ENCODE measurements at places on chromosomes 12 and 14.

- DNase-seq = peak; percentile 54
Observed at GRCh38 chr12:12890543-12891079, 751 bp upstream of the GPRC5A start.

DNA sequence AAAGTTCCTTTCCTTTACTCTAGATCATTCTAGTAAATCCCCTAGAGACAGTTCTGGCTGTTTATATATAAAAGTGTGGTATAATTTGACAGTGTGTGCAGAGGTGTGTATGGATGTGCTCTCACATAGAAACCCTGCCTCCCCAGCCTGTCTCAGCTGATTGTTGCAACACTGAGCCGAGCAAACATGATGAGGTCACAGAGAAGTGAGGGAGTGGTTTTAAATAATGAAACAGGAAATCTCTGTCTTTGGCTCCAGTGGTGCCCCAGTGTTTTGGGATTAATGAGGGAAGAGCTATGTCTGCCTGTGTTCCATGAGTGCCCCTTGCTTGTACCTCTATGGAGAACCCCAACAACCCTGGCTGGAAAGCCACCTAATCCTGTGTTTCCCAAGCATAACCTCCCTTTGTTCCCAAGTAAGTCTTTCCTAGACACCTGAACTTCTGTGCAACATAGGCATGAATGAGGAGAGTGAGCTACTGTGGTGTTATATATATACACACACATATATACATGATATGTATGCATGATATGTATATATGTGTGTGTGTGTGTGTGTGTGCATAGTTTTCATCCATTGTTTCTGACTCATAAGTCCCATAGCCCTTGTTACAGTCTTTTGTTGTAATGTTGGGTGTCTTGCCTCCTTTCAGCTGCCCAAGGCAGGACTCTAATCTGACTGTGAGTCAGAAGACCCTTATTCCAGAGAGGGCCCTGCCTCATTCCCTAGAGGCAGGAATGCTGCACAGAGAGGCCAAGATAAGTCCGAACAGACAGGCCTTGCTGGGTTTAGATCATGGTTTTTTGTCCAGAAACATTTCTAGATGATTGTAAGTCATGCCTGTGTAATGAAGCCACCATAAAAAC is 18.0 kb downstream of the TRAF3 start:
- DNase-seq = peak; percentile 26

DNA sequence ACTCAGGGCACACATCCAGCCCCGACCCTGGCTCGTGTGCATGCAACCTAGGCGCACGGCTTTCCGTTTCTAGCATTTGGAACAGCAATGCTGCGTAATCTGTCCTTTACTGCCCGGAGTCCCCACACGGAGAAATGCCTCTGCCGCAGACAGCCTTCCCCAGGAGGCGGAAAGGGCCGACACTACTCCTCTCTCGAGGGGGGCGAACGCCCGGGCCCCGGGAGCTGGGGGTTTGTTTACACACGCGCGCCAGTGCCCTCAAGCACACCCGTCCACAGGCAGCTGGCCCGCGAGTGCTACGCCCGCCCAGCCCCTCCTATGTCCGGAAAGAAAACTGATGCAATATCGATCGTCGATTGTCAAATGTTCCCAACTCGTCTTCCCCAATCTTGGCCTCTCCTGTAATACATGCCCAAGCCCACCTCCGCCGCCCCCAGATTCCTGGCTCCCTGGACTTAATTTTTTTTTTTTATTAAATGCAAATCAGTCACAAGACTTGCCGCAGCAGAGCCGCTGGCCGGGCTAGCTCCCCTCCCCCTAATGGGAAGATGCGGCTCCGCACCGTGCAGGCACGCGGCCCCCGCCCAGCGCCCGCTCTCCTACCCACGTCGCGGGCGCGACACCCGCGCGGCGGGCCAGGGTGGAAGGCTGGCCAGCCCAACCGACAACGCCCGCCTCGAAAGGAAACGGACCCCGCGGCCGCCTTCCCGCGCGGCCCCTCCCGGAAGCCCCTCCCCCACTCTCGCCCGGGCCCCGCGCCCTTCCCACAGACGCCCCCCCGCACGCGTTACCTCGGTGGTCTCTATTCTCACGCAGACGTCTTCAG is 642 bp downstream of the SLC38A2 start:
- DNase-seq = peak; percentile 67

DNA sequence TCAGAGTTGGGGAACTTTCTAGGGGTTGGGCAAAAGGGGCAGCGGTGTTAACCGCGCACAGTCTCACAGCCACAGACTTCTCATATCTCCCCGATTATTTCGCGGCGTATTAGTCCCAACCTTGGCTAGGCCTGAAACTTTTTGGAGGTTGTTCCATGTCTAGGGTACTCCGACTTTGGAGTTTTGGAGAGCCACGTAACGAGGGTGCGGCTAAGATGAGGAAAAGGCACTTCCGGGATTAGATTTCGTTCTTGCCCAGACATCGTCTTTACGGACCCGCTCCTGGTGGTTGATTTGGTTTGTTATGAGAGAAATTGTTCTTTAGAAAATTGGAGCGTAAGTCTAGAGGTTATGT is 513 bp downstream of the CCNK start:
- DNase-seq = no peak

DNA sequence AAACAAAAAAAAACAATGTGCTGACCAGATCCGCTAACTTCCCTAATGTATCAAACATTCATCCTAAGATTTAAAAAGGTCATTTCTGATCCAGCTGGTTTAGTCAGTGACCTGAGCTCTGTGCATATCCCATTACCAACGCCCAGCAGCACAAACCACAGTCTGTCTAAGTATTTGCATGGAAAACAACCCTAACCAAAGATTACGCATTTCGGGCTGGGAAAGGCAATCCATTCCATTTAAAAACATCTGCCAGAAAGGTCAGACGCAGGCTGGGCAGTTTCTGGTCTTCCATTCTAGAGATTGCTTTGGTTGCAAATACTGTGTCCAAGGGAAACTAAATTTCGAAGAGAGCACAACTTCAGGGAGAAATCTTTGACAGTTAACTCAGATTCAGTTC is 234.9 kb downstream of the FLRT2 start:
- DNase-seq = no peak

- DNase-seq = peak; percentile 46
Observed at GRCh38 chr12:3137268-3137781, 60.1 kb downstream of the TSPAN9 start.

GRCh38 chr12:81558031-81558430 is 201.1 kb downstream of the PPFIA2 start:
- DNase-seq = no peak

DNA sequence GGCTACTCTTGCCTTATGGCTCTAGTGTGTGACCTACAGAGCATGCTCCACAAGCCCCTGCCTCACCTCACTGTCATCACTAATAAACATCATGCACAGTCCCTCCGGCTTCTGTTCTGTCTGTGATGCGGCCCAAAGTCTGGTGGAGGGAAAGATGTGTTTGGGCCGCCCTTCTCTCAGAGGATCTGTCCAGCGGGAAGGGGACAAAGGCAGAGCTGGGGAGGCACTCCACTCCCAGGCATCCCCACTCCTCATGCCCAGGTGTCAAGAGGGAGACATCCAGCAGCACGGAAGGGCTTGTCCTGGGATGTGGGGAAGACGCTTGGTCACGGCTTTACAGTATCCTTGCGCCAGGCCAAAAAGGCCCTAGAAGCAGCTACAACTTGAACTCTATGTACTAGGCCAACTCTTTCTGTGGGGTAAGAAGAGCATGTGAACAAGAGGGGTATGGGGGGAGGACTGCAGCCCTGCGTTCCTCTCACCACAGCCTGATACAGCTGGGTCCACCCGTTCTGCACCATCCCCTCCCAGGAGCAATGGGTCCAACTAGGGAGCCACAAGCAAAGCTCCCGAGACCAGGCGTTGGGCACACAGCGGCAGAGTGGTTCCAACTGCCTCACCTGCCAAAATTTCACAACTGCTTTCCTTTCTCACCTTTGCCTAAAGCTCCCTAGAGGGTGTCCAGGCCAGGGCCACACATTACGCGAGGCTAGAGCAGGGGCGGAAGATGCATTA is 10.7 kb downstream of the CACNB3 start:
- no peak for DNase-seq

GRCh38 chr14:80354860-80355581 is 143.7 kb upstream of the DIO2 start:
- no peak for DNase-seq

GRCh38 chr12:69044887-69045286 is 111.9 kb upstream of the CPM start:
- DNase-seq = no peak

DNA sequence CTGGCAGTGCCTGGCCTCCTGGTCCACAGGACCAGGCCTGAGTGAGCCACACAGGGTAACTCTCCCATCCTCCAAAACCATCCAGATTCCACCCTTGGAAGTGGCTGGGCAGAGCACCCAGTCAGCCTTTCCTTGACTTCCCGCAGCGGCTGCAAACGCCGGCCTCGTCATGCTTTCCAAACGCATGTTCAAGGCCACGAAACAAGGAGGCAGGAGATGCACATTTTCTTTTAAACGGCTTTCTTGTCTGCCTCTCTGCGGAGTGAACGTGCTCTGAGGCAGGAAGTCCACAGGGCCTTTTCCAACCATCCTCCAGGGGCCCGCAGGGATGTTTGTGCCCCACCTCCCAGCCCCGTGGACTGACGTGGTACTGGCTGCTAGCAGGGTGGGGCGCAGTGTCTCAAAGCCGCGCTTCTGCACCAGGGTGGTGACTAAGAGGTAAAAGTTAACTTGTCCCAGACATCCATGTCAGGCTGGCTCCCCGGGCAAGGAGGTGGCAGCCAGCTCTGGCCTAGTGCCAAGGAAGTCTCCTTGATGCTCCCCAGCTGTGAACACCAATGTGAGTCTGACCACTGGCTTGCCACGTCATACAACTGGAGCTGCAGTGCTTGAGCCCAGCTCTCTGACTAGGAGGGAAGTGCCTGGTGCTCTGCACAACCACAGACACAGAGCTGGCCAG is 45.0 kb downstream of the KCNA5 start:
- DNase-seq = no peak

DNA sequence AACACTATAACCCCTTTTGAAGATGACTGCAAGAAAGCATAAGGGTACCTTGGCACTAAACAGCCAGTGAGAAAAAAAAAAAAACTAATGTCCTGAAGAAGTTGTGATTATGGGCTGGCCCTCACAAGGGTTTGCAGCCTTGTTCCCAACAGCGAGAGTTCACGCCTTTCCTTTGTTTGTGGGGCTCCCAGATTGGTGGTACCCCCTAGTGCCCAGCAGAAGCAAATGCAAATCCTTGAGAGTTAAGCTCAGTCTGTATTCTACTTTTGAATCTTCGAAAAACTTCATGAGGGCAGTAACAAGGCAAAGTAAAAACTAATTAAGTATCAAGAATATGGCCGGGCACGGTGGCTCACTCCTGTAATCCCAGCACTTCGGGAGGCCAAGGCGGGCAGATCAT is 238.9 kb upstream of the LMO3 start:
- DNase-seq = peak; percentile 28

DNA sequence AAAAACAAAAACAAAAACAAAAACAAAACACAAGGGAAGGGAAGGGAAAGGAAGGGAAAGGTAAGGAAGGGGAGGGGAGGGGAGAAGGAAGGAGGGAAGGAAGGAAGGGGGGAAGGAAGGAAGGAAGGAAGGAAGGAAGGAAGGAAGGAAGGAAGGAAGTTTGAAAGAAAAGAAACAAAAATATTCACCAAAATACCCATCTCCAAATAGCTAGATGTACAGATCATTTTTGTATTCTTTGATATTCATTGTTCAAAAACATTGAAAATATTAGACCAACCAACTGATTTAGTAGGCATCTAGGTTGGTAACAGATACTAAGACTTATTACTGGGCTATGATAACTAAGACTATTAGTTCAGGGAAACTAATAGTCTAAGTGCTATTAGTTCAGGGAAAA is 39.1 kb upstream of the USP15 start:
- DNase-seq = no peak

Measured in neural progenitor cell (in vitro differentiated cells).